ENCODE measurements at places on chromosomes 5 and 9. TPM values are rescaled to one million over a fixed set of nuclear protein-coding genes. Genes with fewer than 3 reads are reported as not detected.

DNA sequence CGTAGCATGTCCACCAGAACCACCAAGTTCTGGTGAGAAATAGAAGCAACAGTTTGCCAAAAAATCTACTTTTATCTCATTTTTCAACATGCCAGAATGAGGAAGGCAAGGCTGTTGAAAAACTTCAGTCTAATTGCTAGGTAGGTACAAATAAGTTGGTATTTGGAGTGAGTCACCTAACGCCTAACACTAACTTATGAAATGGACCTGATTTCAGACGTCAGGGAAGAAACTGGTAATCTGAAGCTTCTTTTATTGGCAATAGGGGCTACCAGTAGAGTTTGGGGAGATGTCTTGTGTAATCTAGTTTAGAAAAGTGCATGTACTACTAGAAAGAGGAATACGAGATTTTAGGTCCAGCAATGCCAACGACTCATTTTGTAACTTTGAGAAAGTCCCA is 4.4 kb upstream of the PDE6A start:
- DNase-seq: no peak

GRCh38 chr9:982394-983230 is 6.2 kb downstream of the DMRT3 start:
- no peak for DNase-seq

DNA sequence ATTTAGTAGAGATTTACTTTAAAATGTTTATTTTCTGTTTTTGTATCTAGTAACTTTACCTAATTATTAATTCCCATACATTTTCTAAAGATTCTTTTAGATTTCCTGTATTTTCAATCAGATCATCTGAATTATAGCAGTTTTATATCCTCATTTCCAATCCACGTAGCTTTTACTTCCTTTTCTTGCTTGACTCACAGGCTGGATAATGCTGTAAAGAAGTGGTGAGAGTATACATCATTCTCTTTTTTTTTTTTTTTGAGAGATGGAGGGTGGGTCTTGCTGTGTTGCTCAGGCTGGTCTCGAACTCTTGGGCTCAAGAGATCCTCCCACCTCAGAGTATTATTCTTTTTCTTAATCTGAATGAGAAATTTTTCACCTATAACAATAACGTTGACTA is 11.2 kb upstream of the SETX start:
- no peak for DNase-seq

DNA sequence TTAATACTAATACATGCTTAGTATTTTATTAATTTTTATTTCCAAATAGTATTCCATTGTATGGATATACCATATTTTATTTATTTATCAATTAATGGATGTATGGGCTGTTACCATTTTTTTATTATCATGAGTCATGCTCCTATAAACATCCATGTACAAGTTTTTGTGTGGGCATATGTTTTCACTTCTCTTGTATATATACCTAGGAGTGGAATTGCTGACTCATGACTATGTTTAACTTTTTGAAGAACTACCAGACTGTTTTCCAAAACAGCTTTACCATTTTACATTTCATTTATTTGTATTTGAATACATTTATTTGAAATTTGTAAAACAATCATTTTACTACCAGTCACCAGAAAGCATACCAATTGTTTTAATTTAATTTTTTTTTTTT is 14.1 kb upstream of the LRRC19 start:
- no peak for DNase-seq

DNA sequence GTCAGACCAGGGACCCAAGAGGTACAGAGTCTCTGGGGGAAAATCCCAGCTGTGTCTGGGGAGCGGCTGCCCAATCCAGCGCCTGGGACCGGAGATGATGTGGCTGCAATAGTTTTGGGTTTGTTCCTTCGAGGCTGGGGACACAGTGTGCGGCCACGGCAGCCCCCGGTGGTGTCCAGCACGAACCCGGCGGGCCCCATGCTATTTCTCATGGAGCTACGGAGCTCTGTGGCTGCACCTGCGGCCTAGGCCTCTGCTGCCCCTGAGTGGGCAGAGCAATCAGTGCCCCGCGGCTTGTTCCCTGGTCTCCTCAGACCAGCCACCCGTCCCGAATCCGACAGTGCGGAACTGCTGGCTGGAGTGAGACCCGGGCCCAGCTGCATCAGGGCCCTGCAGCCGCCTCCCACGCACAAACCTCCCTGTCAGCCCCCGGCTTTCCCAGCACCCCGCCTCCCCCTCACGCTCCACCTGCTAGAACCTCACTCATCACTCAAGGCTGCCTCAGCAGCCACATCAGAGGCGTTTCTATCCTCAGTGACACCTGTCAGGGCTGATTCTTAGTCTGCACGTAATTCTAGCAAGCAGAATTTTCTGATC is 29.0 kb downstream of the SARDH start:
- DNase-seq: peak; percentile 41

DNA sequence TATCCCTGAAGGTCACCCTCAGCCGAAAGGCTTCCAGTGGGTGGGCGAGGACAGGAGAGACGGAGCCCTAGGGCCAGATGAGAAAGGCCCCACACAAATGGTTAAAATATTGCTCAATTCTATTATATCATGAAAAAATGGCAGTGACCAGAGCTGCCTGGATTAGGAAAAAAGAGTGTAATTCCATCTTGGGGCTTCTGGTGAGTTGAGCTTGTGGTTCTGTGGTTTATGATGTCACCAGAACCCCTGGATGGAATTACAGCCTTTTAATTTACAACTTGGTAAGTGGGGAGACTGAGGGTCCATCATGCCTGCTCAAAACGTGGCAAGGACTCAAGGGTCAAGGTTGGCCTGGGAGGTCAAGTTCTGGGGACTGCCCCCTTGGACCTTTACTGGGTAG is 55.5 kb upstream of the STC2 start:
- no peak for DNase-seq

DNA sequence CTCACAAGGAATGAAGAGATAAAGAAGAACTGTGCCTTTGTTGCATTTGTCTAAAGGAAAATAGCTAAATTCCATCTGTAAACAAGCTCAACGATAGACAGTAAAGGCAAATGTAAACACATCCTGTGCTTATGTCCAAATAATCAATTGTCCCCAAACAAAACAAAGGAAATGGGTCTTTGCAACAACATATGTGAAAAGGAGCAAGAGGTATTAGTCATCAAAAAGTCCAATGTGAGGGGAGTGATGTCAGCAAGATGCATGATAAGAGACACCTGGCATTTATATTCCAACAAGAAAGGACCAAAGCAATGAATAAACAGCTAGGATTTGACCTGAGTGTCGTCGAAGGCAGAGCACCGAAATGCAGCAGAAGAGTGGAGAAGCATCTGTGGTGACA is 209.1 kb downstream of the ASTN2 start:
- DNase-seq: no peak

DNA sequence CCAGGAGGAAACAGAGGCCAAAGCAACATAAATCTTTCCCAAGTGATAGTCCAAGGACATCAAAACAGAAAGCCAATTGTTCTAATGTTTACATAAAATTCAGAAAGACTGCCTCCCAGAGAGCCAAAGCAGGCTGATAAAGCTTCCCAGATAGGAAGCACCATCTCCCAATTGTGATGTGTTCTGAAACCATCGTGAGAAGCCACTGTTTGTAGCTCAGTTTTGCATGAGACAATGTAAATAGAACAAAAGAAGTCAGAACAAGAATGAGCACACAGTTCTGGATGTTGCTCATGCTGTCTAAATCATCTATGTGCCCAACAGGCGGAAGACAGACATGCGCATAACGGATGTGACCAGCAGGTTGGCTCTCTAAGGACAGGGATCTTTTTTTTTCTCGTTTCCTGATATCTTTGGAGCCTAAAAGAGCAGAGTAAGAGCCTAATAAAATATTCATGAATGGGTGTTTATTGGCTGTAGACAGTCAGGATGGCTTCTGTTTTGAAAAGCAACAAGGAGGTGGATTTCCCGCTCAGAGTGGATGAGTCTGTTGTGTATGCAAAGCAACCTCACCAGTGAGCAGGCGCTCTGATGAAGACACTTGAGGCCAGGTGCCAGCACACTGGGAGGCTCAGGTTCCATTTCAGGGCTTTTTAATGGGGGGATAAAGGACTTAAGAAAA is 113.6 kb downstream of the GNA14 start:
- no peak for DNase-seq

DNA sequence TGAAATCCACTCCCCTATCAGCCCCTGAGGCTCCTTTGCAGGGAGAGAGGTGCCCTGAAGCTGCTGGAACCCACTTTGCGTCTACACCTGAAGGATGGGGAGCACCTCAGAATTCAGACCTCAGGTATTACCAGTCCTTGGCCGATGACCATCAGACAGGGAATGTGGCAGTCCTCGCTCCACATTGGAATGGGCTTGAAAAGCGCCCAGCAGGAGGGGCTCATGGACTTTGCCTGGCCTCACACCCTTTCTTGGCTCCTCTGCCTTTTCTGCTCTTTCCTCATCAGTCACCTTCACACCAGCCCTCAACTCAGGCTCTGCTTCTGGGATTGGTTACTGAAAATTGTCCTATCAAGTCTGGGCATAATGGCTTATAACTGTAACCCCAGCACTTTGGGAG is 83.9 kb downstream of the BARX1 start:
- DNase-seq: no peak

DNA sequence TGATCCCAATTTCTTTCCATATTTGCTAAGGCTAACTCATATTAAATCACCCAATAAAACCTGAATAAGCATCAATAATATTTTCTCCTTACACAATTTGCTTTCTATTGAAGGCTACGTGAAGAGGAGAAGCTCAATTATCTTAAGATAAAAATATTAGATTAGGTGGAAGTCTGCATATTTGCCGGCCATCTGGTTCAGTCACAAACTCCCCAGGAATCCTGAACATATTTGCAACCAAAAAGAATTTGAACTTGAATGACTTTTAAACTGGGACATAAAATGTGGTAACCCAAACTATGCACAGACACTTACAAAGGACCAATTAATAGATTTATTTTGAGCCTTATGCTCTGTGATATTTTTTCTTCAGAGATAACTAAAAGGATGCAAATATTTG is 92.3 kb downstream of the HAPLN1 start:
- no peak for DNase-seq

- DNase-seq: no peak
Measured at GRCh38 chr9:80796632-80797031, 892.7 kb downstream of the TLE1 start.

GRCh38 chr9:131715906-131716305 is 24.0 kb downstream of the RAPGEF1 start:
- peak; percentile 73 for DNase-seq

DNA sequence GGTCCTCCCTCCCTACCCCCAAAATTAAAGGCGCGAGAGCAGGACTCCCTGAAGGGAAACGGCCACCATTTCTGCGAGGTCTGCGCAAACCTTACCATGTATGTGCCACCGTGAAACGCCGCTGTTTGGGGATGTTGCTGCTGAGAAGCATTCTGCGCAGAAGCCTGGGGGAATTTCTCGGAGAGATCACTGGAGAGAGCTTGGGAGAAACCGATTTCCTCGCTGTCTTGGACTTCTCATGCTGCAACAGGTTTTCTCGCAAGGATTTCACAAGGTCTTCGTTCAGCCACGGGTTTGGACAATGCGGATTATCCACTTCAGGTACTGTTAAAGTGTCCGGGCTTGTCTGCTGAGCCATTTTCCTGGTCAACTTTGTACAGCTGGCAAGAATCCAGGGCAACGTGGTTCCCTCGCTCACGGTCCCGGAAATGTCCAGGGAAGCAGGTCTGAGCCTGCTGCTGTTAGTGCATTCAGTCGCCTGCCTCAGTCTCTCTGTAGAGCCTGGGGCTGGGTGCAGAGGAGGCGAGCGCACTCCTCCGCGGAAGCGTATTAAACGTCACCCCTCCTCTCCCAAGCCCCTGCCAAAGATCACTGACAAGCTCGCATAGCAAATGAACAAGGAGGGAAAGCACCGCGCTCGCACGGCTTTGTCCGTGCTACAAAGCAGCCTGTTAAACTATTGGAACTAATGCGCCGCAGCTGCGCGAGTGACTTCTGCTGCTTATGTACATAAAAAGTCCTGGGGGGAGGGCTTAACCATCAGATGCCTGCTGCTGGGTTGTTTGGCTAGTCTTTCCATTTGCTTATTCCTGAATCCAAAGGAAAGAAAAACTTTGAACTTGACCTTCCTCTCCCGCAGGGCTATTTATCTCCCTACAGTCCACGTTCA is 125.1 kb downstream of the PDE4D start:
- DNase-seq: peak; percentile 67

SLC45A2 gene
- not detected for total RNA-seq

WDR31 gene
- 13.8 TPM for total RNA-seq

SPATA31D4 gene
- total RNA-seq: not detected

MZB1 gene
- 0.70 TPM for total RNA-seq

IL6ST gene
- 137 TPM for total RNA-seq

TPM2 gene
- total RNA-seq: 966 TPM

Measured in Right ventricle myocardium superior (tissue), 1 donor.